WERI-Rb-1 (cell line): ENCODE measurements at places on chromosomes 13 and 19.
A peak's percentile ranks its signal among the peaks of the same experiment; 100 is the strongest.

DNA sequence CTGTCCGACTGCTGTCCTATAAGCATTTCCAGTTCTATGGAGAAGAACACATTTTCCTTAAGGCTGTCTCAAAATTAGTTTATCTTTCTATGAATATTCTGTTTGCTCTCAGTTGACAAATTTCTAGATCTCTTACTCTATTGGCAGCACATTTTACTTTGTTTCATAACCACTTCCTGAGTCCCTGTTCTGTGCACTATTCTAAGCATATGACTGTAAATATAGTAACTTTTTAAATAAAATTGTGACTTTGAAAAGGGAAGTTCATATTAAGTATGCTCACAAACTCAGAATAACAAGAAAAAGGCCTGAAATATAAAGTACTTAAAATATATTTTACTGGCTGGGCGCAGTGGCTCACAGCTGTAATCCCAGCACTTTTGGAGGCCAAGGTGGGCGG is 56.5 kb upstream of the HTR2A start:
- no peak for DNase-seq

GRCh38 chr13:105763851-105764250 is 771.6 kb downstream of the EFNB2 start:
- DNase-seq, result no peak

DNA sequence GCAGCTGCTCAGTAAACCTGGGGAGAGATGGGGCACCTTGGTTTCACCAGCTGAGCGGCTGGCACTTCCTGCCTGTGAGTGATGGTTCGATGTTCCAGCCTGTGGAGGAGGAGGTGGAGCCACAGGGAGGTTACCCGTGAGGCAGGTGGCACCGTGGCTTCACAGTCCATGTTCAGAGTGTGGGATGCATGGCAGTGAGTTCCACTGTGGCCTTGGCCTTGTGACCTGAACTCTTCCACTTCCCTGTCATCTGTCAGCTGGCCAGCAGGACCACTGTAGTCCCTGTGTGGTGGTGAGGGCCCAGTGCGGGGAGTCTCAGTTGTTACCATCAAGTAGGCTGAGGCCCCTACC is 16.9 kb downstream of the SMARCA4 start:
- no peak for DNase-seq

GRCh38 chr13:27442071-27442647 is 8.2 kb downstream of the MTIF3 start:
- DNase-seq, result no peak

DNA sequence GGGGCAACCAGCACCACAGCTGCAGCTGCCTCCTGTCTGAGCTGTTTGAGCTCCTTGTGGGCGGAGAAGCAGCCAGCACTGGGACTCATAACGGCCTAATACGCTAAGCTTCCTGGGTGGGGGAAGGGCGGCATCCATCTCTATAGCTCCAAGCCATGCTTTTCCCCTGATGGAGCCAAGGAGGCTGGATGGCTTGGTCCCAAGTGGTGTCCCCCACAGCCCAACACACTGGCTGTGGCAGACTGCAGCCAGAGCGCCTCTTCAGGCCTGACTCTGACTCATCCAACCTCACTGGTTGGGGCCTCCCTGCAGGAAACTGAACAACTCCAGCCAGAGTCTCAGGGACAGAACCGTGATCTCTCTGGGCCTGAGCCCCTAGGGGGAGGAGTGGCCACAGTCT is 537.3 kb downstream of the SUCLA2 start:
- peak; percentile 60 for DNase-seq

GRCh38 chr13:68386808-68387207 is 1156.7 kb upstream of the PCDH9 start:
- DNase-seq, result no peak

- DNase-seq, result no peak
Observed at GRCh38 chr13:25977216-25977615, 74.6 kb downstream of the SHISA2 start.

DNA sequence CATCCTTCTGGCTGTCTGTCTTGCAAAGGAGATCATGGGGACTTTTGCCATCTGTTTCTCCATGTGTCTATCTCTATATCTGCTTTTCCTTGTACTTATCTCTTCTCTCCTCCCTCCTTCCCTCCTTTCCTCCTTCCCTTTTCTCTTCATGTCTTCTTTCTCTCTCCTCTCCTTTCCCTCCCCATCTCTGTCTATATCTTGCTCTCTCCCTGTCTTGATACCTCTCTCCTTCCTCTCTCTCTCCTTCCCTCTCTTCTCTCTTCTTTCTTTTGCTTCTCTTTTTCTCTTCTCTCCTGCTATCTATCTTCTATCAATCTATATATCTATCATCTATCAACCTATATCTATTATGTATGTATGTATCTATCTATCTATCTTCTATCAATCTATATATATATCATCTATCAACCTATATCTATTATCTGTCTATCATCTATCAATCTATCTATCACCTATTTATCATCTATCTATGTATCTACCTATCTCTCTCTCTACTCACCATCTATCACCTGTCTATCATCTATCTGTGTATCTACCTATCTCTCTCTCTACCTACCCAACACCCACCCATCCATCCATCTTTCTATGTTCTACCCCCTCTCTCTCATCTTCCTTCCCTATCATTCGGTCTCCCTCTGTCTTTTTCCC is 27.5 kb downstream of the SPTBN4 start:
- no peak for DNase-seq

GRCh38 chr19:33472691-33473652 is 48.6 kb downstream of the PEPD start:
- no peak for DNase-seq

GRCh38 chr19:4124638-4125037 is 716 bp upstream of the MAP2K2 start:
- DNase-seq, result no peak

DNA sequence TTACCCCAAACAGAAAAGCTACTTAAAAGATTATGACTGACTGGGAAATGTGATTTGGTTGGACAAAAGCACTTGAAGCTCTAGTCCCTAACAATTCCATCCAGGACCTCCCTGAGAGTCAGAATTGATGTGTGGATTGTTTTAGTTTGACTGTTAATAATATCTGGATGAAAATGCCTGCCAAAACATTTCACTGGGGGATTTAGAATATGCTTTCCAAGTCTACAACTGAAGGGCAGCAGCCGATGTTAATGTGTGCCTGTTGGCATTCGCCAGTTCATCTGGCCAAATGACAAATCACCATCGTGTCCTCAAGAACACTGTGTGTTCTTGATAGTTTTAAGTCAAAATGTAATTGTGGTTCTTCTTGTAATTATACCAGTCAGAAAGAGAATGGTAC is 76.0 kb upstream of the TSC22D1 start:
- no peak for DNase-seq

DNA sequence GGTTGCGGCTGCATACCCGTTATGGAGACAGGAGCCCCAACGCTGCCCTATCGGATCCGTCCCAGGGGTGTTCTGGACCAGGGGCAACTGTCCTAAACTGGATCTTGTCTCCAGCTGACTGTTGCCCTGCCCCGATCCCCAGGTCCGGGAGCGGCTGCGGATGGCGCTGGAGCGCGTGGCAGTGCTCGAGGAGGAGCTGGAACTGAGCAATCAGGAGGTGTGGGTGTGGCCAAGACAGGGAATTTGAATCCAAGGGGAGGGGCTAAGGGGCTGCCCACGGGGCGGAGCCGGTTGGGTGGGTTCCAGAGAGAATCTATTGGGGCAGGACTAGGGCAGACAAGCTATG is 9.9 kb downstream of the PPFIA3 start:
- no peak for DNase-seq

GRCh38 chr13:94327318-94327717 is 152.2 kb downstream of the DCT start:
- no peak for DNase-seq

- no peak for DNase-seq
Observed at GRCh38 chr19:1901940-1902404, 3.2 kb upstream of the ADAT3 start.

DNA sequence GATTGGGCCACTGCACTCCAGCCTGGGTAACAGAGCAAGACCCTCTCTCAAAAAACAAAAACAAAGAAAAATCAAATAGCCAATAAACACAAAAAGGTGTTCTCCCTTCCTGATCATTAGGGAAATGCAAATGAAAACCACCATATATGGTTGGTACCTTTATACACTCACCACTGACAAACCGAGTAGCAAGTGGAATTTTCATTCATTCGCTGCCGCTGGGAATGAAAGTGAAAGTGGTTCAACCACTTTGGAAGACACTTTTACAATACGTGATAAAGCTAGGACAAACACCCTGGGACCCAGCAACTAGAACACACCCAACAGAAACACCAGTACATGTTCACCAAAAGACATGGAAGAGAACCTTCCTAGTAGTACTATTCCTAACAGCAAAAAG is 21.0 kb downstream of the GRIK5 start:
- no peak for DNase-seq

DNA sequence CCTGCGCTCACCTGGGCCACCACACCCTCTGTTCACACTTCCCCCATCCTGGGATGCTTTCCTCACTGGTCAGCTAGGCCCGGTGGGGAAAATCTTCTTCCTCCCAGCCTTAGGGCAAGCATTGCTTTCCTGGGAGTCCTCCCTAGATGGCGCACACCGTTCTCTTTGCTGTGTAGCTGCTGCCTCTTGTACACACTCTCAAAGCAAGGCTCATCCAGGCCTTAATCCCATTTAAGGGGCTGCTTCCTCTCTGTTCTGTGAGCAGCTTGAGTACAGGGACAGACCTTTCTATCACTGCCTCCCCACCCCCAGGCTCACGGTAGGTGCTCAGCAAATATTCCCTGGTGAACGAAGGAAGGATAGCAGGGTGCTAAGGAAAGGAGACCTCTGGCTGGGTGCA is 11.1 kb downstream of the SLC7A10 start:
- DNase-seq, result peak; percentile 81
